T follicular helper cell (primary cell): ENCODE measurements at places on chromosomes 1 and 21.
A peak's percentile ranks its signal among the peaks of the same experiment; 100 is the strongest.

GRCh38 chr1:230857822-230858221, 10.5 kb downstream of the C1orf198 start:
- no peak for DNase-seq

DNA sequence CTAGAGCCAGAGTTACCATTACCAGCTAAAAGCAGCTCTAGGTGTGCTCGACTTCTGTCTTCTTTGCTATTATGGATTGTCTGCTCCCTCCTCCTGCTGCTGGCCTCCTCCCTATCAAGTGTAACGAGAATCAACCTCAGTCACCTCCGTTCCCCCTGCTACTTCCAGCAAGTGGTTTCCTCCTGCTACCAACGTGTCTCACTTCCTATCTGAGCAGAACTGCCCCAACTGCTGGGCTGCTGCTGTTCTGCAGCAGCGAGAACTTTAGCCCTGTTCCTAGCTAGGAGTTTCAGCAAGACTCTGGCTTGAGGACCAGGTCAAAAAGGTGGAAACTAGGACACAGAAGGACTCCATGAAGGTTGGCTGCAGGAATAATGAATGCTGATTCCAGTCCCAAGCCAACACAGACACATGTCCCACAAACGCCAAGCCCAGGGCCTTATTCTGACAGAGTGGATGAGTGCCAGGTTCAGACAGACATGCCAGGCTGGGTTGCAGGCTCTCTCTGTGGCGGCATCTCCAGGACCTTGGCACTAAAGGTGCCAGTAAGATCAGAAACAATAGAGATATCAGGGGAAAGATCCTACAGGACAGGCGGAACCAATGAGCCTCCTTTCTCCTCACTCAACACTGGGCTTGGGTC, 46.9 kb downstream of the CD34 start:
- peak; percentile 19 for DNase-seq

- DNase-seq = no peak
These were observed 661.8 kb upstream of the CXADR start for GRCh38 chr21:16851054-16851453.

DNA sequence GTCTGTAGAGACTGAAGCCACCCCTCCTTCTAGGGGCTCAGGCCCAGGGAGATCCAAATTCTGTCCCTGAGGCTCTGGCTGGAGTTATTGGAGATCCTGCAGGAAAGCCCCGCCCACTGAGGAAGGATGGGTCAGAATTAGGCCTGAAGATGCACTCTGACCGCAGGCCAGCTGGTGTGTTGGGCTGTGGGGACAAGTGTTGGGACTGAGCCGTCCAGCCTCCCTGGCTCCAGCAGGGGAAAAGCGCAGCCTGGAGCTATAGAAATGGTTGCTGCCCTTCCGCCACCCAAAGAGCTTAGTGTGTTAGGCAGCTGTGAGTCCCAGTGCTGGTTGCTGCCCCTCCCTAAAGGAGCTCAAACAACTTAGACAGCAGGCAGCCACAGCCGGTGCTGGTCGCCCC, 33.0 kb upstream of the PRRX1 start:
- DNase-seq = no peak

GRCh38 chr1:197392541-197392940, 124.5 kb downstream of the CRB1 start:
- DNase-seq = no peak
